ENCODE measurements at places on chromosomes 5 and 9.
A peak's percentile ranks its signal among the peaks of the same experiment; 100 is the strongest.

DNA sequence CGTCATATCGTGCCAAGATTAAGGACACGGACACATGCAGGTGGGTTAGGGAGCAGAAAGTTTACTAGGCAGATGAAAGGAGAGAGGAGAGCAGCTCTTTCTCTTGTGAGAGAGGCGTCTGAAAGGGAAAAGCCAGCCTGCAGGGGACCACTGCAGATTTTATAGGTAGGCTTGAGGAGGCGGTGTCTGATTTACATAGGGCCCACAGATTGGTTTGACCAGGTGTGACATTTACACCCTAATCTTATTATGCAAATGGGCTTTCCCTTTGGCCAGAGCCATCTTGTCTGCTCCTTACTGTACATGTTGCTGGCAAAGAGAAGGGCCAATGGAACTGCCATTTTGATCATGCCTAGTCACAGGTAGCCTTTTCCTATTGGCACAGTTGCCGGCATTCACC is 137.2 kb upstream of the TAF11L2 start:
- H3K36me3 ChIP-seq = no peaks in the 10 kb centered on the region
- H3K27me3 ChIP-seq = no peaks in the 10 kb centered on the region
- H3K4me3 ChIP-seq = no peak overlapping the region
- DNase-seq = no peak
- no peak overlapping the region for H3K27ac ChIP-seq

GRCh38 chr9:121946465-121946864 is 146.6 kb downstream of the TTLL11 start:
- H3K4me1 ChIP-seq = no peaks in the 10 kb centered on the region
- no peaks in the 10 kb centered on the region for H3K36me3 ChIP-seq
- H3K27me3 ChIP-seq = peaks cover 47% of the 10 kb centered on the region

- peaks cover 18% of the 10 kb centered on the region for H3K4me1 ChIP-seq
- no peak overlapping the region for H3K27ac ChIP-seq
- no peaks in the 10 kb centered on the region for H3K36me3 ChIP-seq
- DNase-seq = no peak
These were observed 29.6 kb downstream of the DNM1 start for GRCh38 chr9:128232528-128233428.

GRCh38 chr9:108197008-108197365 is 658.8 kb downstream of the ACTL7B start:
- H3K4me3 ChIP-seq = no peak overlapping the region
- no peaks in the 10 kb centered on the region for H3K4me1 ChIP-seq
- H3K27ac ChIP-seq = no peak overlapping the region
- H3K27me3 ChIP-seq = no peaks in the 10 kb centered on the region
- DNase-seq = no peak
- H3K36me3 ChIP-seq = no peaks in the 10 kb centered on the region

GRCh38 chr9:132027752-132028663 is 51.7 kb downstream of the MED27 start:
- H3K36me3 ChIP-seq = no peaks in the 10 kb centered on the region
- H3K4me3 ChIP-seq = no peak overlapping the region
- no peaks in the 10 kb centered on the region for H3K27me3 ChIP-seq
- no peaks in the 10 kb centered on the region for H3K4me1 ChIP-seq
- no peak for DNase-seq

DNA sequence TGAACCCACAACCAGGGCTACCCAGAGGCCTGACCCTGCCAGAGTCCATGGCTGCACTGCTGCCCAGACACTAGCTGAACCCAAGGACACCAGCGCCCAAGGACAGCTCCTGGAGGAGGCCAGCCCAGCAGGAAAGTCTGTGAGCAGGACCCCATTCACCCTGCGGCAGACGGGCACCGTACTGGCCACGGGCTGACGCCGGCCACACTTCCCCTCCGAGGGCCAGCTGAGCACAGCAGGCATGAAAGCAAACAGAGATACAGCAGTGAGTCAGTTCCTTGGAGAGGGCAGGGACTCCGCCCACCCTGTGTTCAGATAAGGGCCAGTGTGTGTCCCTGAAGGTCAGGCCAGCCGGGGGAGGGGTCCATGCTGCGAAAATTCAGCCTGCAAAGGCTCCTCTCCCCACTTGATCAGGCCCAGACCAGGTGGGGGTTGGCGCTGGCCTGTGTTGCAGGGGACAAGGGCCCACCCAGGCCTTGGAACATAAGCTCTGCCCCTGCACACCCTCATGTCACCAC is 3.2 kb downstream of the RNF208 start:
- peaks cover 89% of the 10 kb centered on the region for H3K4me1 ChIP-seq
- no peaks in the 10 kb centered on the region for H3K27me3 ChIP-seq
- peak overlapping the region; percentile 72 for H3K27ac ChIP-seq
- peak; percentile 89 for DNase-seq

- H3K27ac ChIP-seq = no peak overlapping the region
- no peaks in the 10 kb centered on the region for H3K27me3 ChIP-seq
- DNase-seq = no peak
- no peak overlapping the region for H3K4me3 ChIP-seq
These were observed 201.9 kb upstream of the ISL1 start for GRCh38 chr5:51181208-51181894.

DNA sequence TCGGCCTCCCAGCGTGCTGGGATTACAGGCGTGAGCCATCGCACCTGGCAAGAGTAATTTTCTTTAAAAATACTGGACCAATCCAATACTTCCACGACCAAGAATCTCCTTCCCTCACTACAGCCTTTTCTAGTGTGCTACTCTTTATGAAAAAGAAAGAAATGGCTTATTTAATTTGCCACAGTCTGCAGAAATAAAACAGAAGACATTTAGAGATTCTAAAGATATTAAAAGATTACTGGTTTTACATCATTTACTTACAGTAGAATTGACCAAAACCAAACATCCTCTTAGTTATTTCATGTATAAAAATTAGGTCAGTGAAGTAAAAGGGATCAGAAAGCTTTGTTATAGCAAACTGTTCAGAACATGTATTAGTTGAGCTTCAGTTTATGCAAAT is 679.6 kb downstream of the MAT2B start:
- no peaks in the 10 kb centered on the region for H3K4me1 ChIP-seq
- no peak for DNase-seq
- no peak overlapping the region for H3K27ac ChIP-seq
- no peaks in the 10 kb centered on the region for H3K27me3 ChIP-seq
- H3K36me3 ChIP-seq = no peaks in the 10 kb centered on the region

DNA sequence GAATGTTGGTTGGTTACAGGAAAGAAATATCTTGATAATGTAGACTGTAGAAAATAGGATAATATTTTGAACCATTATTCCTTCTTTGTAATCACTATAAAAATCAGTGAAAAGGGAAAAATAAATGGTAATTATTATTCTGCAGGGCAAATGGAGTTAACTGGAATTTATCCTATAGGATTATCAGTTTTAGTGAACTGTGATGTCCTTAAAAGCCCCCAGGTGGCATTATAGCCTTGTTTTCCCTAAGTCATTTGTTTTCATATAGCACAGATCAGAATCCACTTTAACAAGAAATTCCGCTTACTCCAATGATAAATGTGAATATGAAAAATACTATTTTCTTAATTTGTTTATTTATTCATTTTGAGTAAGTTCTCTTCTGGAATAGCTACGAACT is 26.2 kb upstream of the WDR41 start:
- DNase-seq = peak; percentile 9
- H3K4me1 ChIP-seq = no peaks in the 10 kb centered on the region
- no peaks in the 10 kb centered on the region for H3K36me3 ChIP-seq
- no peak overlapping the region for H3K4me3 ChIP-seq

GRCh38 chr5:86709157-86709881 is 91.6 kb downstream of the COX7C start:
- H3K27me3 ChIP-seq = no peaks in the 10 kb centered on the region
- no peak for DNase-seq
- H3K36me3 ChIP-seq = no peaks in the 10 kb centered on the region
- no peak overlapping the region for H3K27ac ChIP-seq

- H3K36me3 ChIP-seq = no peaks in the 10 kb centered on the region
- no peak for DNase-seq
- H3K4me1 ChIP-seq = no peaks in the 10 kb centered on the region
- no peak overlapping the region for H3K27ac ChIP-seq
- no peak overlapping the region for H3K4me3 ChIP-seq
These were observed 108.2 kb downstream of the TTLL11 start for GRCh38 chr9:121984726-121985402.

- peaks cover 77% of the 10 kb centered on the region for H3K27me3 ChIP-seq
- H3K4me3 ChIP-seq = no peak overlapping the region
- no peak for DNase-seq
- peaks cover 17% of the 10 kb centered on the region for H3K4me1 ChIP-seq
- no peaks in the 10 kb centered on the region for H3K36me3 ChIP-seq
- no peak overlapping the region for H3K27ac ChIP-seq
These were observed 3.7 kb upstream of the SLC9A3 start for GRCh38 chr5:527646-528628.

DNA sequence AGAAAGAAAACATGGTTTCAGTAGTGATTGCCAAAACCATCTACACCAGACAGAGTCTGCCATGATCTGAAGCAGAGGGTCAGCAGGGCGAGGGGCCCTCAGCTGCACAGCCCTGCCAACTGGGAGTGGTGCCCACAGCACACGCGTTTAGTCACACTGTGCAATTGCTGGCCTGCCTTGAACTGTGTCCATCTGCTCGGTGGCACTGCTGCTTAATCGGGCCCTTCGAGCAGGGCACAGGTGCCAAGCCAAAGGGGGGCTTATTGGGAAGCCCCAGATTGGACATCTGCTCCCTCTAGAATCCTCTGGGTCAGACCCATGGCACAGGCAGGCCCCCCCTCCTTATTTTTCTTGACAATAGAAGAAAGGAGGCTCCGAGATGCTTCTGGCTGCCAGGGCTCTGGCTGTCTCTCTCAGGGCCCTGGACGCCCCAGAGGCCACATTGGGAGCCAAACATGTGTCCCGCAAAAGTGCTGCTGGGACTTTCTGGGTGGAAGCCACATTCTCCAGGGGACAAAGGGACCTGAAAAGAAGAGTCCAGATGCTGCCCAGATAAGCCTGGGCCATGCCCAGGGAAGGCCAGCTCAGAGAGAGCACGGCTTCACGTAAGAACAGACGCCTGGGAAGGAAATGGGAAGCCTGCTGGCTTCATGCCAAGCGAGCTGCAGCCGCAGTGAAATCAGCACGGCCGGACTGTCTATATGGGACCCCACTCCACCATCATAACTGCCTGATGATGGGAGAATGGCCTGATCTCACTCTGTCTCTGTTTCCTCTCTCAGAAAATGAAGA is 349.2 kb downstream of the GADD45G start:
- no peak for DNase-seq
- no peaks in the 10 kb centered on the region for H3K4me1 ChIP-seq
- H3K36me3 ChIP-seq = no peaks in the 10 kb centered on the region
- H3K27me3 ChIP-seq = no peaks in the 10 kb centered on the region
- H3K4me3 ChIP-seq = no peak overlapping the region
- H3K27ac ChIP-seq = no peak overlapping the region

- H3K27ac ChIP-seq = no peak overlapping the region
- H3K4me1 ChIP-seq = peaks cover 36% of the 10 kb centered on the region
- no peak overlapping the region for H3K4me3 ChIP-seq
These were observed 22.5 kb upstream of the SCGB3A1 start for GRCh38 chr5:180613814-180614188.

DNA sequence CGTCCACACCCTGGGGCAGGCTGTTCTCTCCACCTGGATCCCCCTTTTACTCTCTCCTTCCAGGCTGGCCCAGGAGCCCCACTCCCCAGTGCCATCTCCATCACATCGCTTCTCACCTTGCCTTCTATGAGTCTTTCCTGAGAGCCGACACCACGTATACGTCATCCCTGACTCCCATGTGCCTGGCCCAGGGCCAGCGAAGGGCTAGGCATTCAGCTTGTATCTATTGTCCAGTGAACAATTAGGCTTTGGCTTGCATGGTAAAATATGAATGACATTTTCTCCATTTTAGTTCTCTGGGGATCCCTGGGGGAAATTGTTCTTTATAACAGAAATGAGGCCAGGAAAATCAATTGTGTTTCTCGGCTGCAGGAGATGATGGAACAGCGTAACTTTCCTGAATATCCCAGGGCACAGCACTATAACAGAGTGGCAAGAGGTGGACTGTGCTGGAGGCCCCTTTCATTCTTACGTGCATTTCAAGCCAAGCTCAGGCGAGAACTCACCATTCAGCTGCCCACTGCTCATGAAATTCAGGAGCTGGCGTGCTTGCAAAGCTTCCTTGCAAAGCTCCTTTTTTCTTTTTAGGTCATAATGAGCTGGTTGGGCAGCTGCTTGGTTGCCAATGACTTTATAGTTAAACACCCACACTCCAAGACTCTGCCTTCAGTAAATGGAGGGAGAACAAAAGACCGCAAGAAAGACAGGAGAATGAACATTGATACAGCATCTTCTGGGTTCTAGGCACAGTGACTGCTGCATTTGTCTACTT is 37.7 kb downstream of the NSG2 start:
- H3K27ac ChIP-seq = no peak overlapping the region
- no peaks in the 10 kb centered on the region for H3K36me3 ChIP-seq
- no peak overlapping the region for H3K4me3 ChIP-seq
- peaks cover 2% of the 10 kb centered on the region for H3K27me3 ChIP-seq

DNA sequence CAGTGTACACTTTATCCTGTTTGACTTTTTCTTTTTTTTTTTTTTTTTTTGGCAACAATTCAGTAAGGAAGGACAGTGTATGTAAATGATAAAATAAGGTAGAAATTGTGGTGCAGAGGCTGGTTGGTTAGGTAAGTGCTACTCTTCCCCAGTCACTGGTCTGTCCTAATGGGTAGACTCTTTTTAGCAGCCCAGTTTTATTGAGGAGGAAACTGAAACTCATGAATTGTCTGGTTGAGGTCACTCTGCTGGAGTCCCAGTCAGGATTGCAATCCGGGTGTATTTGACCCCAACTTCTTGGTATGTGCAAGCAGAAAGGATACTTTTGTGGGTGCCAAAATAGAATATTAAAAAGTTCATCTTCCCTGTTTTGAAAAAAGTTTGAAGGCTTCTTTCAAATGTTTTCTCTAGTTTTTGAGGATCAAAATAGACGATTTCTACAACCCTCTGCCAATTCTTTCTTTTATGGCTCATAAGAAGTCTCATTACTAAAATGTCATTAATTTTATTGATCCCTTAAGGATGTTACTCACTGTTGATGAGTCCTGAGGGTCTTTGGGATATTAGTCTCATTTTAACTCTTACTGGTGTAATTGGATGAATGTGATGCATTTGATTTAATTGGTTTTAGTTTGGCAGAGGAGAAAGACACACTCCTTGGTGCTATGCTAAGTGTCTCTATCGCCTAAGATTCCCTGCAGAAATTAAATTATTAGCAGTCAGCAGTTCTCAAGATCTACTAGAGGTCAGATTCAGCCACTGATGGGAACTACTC is 171.9 kb downstream of the KDM4C start:
- H3K4me3 ChIP-seq = no peak overlapping the region
- H3K27me3 ChIP-seq = no peaks in the 10 kb centered on the region
- H3K27ac ChIP-seq = peak overlapping the region; percentile 49
- no peaks in the 10 kb centered on the region for H3K36me3 ChIP-seq
- DNase-seq = no peak

DNA sequence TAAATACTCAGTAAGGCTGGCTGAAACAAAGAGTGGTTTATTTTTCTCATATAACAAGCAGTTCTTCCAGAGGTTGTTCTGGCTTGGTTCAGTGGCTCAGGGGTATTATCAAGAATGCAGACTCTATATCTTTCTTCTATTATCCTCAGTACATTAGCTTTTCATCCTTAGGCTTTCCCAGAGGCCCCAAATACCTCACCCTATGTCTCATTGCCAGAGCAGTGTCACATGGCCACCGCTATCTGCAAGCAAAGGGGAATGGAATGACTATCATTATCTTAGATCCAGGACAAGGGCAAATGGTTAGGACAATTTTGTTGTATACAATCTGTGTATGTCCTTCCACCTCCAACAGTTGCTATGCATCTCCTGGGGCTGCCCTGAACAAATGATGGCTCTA is 69.0 kb upstream of the SNX2 start:
- H3K27me3 ChIP-seq = no peaks in the 10 kb centered on the region
- no peak overlapping the region for H3K4me3 ChIP-seq
- no peaks in the 10 kb centered on the region for H3K36me3 ChIP-seq
- H3K4me1 ChIP-seq = no peaks in the 10 kb centered on the region
- no peak overlapping the region for H3K27ac ChIP-seq

All from K562 (cell line).